ENCODE measurements at places on chromosomes 16 and 17.

GRCh38 chr17:76445697-76446448 is 7.1 kb downstream of the UBE2O start:
- DNase-seq: no peak

- no peak for DNase-seq
These were observed 3.5 kb downstream of the TBX2 start for GRCh38 chr17:61402978-61403800.

GRCh38 chr16:82609140-82609539 is 17.6 kb upstream of the CDH13 start:
- no peak for DNase-seq

- DNase-seq: no peak
These were observed 60.8 kb downstream of the WIPI1 start for GRCh38 chr17:68396226-68397107.

Data from activated CD4-positive, CD25-positive, alpha-beta regulatory T cell treated with anti-CD3 and anti-CD28 coated beads, Interleukin-2, amount 50 U/mL, for 72 hours (primary cell).